SK-N-SH (cell line): ENCODE measurements at places on chromosomes 6 and 20.

DNA sequence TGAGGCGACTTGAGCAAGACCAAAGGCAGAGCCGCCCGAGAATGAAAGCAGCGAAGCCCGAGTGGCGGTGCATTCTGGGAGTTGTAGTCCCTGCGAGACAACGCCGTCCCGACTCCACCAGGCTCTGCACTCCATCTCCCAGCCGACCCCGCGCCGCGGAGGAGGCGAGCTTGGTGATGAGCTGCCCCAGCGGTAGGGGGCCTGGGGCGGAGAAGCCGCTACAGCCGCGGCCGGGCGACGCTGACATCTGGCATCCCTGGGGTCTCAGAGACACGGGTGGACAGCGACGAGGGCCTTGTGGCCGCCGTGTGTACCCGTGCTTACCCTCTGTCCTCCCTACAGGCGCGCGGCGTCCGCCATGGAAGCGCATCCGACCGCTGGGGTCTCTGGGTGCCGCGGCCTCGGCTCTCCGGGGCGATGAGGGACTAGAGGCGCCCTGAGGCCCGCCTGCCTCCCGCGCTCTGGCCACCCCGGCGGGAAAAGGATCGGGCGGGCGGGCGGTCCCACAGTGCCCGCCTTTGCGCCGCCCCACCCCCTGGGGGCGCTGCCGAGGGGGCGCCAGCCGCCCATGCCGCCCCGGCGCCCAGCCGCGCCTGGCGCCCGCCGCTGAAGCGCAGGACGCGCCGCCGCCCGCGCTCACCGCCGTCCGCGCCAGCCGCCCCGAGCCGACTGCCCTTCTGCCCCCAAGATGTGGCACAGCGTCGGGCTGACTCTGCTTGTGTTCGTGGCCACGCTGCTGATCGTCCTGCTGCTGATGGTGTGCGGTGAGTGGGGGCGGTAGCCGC lies at the start of gene SMIM13:
TSS of gene SMIM13 (plus strand) at position 209 of the 785 bp plus-strand sequence. CDS start at position 689, 480 bp downstream.
- peak; percentile 98 for DNase-seq

DNA sequence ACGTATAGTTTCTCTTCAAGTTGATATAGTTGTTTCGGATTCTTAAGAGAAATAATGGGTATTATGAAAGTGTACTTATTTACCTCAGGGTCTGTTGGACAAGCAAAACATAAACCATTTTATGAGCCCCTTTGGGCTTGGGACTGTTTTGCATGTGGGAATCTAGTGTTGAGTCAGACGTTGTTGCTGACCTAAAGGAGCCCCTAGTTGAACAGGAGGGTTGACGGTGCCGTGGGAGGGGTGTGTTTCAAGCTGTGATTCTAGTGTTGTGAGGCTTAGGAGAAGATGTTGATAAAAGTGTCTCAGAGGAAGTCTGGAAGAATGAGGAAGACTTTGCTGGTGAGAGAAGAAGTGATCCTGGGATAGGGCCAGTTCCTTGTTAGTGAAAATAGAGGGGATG lies 140.0 kb downstream of the ARID1B start:
- DNase-seq, result no peak

- no peak for DNase-seq
Measured at GRCh38 chr6:34852406-34853085, 35.3 kb downstream of the TAF11 start.

DNA sequence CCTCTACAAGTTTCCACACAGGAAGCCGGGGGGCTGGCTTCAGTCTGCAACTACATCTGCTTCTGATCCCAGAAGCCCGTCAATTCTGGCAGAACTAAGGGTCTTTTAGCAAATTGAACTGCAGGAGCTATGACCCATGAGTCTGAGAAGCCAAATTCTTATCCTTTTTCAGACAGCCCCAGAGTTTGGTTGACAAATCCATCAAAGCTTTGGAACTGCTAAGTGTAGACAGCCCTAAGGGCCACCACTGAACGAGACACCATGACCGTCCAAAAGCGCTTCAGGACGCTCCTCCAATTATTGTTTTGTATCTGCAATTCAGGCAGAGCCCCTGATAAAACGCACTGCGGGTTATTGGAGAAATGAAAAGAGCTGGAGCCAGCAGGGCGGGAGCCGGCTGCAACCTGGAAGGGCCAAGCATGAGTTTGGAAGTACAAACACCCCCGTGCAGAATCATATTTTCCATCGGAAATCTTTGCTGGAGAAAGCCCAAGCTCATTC lies 67.1 kb downstream of the GNAS-AS1 start:
- no peak for DNase-seq

DNA sequence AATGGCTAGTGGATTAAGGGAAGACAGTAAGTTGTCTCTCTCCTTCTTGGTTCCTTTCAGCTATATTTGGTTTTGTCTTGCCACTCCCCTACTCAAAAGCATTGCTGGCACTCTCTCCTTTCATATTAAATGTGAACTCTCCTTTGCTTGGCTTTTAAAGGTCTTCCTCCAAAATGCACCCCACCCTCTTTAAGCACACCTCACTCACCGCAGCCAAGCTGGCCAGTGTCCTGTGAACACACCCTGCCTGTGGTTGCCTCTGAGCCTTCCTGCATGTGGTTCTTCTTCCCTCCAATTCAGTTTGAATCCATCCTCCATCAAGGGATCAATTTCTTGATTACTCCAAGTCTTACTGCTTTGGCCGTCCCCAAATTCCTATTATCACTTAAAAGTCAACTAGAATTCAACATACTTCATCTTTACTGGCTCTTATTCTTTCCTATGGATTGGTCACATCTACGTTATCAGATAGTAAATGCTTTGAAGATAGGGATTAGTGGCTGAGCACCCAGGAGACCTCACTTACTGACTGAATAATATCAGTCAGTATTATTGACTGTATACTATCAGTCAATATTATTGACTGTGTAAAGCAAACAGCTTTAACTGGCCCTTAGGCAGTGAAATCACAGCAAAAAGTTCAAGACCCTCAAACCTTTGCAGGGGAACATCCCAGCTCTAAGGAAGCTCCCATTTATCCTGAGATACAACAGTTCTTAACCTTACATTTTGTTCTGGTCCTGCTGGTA lies 41.6 kb upstream of the SPDEF start:
- DNase-seq, result no peak

DNA sequence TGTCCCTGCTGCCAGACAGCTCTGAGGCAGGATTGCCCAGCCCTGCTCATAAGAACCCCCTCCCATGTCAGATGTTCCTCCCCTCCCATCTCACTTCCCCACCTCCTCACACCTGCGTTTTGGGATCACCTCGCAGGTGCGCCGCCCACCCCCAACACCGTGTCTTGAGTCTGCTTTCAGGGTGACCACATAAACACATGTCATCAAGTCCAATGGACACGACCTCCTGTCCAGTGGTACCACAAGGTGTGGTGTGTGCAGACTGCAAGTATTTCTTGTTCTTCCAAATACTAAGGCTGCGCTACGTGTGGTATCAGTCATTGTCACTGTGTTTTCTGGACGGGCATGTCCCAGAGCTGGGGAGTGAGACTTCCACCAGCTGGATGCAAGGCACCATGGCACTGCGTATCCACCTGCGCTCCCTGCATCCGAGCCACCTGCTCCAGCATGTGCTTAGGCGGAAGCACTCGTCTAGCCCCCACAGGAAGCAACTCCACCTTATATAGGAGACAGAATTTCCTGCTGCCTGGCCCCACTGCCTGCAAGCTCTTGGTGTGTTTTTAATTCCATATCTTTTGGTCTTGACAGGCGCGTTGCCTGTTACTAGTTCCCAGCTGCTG lies 119.7 kb upstream of the NXT1 start:
- no peak for DNase-seq

DNA sequence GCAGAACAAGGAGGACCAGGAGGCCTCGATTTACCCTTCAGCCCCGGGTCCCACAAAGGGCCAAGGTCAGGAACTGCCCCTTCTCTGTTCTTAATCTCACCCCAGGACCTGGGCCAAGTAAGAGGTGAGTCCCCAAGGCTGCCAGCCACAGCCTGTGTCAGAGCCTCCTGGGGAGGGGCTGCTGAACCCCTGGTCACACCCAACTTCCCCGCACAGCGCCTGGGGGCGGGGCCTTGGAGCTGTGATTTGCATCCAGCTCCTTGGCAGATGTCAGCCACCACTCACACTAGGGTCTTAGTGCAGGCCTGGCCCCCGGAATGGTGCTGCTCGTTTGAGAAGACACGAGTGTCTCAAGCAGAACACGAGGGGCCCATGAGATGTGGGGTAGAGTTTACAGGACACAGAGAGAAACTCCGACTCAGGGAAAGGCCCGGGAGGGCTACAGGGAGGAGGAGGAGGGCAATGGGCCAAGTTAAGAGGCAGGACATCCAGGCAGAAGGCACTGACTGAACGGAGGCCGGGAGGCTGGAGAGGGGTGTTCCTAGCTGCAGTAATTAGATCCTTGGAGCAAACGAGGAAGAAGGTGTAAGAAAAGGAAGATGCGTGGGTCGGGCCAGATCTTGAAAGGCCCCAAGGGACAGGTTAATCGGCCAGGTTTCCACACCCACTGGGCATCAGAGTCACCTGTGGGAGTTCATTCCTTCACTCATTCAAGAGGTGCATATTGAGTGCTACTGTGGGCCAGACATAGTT lies 26.9 kb downstream of the ZBP1 start:
- no peak for DNase-seq

- DNase-seq, result no peak
Measured at GRCh38 chr20:25065072-25065624, 7.2 kb upstream of the ACSS1 start.

GRCh38 chr6:111207141-111207858 lies 120.0 kb downstream of the SLC16A10 start:
- no peak for DNase-seq

GRCh38 chr6:22917344-22917743 lies 348.0 kb downstream of the HDGFL1 start:
- DNase-seq, result no peak

DNA sequence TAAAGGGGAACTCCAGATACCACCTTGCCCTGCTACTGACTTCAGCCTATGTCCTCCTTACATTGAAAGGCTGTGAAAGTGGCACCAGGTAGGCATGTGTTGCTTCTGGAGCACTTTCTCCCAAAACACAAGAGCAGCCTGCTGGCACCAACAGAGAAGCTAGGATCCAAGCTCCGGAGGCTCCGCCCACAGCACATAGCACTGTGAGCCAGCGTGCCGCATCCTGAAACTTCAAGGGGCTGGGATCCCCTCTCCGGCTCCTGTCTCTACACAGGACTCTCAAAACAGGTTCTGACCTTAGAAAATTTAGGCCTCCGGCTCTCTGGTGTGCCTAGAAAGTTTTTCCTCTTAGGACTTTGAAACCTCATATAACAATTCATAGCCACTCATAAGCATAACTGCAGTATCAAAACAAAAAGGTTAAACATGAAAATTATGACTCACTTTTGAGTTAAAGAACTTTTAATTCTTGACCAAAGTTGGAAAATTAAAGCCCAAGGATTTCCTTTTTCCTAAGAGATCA lies 41.1 kb downstream of the EZR start:
- DNase-seq, result no peak

DNA sequence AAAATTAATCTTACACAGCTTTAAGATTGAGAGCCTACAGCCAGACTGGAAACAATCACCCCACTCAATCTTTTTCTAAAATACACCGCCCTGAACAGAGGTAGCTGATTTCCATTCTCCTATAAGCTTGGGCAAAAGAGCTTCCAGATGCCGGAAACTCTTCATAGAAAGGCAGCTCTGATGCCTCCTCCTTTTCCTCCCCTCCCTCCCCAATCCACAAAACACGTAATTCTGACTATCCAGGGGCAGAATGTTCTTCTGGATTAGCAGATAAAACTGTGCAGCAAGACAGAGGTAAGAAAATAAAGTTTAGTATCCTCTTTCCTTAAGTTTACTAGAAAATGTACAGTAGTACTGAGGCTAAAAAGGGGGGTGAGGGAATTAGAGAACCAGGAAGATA lies 15.8 kb downstream of the ADNP start:
- DNase-seq, result peak; percentile 32

- DNase-seq, result no peak
Measured at GRCh38 chr20:51237278-51237677, 214.4 kb upstream of the KCNG1 start.

DNA sequence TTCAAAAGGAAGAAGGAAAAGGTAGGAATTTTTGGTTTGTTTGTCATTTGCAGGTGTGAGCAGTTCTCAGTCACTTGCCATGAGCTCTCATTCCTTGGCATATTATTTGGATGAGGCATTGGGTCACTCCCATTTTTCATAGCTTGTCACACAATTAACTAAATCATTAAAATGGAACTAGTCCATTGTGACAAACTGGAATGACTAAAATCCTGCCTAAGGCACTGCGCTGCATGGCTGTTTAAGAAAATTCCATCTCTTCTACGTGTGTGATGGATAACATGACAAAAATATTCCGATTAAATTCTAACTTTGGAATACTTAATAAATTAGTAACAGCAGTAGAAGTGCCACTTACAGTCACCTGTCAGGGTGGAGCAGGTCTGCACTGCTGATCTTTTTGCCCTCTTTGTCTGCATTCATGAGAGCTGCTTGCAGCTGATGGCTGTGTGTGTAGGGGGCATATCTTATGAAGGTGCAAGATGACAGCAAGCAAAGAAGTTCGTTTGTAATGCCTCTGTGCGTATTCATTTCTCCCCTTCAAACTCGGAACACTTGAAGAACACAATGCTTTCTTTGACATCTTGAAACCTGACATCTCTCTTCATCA lies 1292.6 kb upstream of the MAP3K7 start:
- DNase-seq, result no peak

GRCh38 chr6:138586638-138587037 lies 87.3 kb upstream of the NHSL1 start:
- DNase-seq, result no peak

DNA sequence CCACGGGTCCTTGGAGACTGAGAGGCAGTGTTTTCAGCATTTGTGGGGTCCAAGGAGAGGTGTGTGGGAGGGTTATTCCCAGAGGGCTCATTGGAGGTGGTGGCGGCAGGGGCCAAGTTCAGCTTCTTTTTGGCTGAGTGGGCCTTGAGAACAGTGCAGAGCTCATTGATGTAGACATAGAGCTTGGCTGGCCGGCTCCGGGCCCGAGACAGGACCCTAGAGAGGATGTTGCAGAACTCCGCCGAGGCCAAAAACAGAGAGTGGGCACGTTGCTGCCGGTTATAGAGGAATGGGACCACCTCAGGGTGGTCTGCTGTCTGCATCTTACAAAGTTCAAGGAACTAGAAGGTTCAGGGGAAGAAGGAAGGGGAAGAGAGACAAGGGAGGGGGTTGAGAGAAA lies 3.7 kb upstream of the ZBTB22 start:
- no peak for DNase-seq

- no peak for DNase-seq
Measured at GRCh38 chr6:81451787-81452186, 300.7 kb downstream of the TENT5A start.

- no peak for DNase-seq
Measured at GRCh38 chr20:2801286-2801728, 880 bp upstream of the CPXM1 start.

DNA sequence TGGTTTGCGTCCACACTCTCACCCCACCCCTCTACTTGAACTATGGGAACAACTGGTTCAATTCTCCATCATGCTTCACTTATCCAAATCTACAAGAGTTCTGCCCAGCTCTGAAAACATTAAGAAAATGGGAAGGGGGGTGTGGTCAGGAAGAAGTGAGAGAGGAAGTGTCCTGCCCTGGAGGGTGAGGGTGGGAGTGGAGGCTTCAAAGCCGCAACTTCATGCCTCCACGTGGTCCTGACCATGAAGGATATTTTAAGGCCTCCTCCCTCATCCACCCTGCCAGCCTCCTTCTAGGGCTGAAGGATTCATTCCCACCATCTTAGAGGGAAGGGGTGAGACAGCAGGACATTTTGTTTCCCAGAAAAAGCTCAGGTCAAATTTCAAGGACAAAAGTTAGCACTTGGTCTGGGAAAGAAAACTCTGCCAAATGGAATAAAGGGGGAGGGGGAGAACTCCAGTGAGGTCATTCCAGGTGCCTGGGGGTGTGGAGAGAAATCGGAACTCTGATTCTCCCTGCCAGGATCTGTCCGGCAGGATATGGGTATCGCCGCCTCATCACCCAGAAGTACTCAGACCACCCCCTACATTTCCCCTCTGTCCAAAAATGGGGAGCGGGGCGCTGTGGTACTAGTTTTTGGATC lies 4.9 kb downstream of the RIMS4 start:
- DNase-seq, result no peak
